ENCODE measurements at places on chromosomes 11 and 22.

DNA sequence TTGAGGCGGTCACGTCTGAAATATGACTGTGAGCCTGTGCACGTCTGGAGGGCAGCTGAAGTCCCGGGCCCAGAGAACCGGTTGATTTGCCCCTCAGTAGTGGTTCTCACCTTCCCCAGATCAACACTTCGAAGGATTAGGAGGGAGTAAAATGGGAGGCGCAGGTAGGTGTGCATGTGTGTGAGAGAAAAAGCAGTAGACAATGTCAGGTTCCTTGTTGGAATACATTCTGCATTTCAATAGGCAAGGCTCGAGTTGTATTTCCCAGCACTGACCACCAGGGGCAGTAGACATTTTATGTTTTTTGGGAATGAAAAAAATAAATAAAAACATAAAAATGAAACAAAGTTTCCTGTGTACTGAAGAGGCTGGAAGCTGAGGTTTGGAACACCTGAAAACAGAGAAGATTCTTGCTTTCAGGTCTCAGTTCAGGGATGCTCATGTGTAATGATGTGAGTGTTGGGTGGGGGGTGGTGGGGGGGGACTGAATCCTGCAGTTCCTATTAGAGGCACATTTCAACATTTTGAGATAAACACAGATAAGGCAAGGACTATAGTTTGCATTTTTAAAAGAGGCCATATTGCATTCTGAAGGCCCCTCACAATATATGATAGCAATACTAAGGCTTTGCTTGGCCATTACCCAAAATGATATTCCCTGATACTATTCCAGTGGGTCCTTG is 333.9 kb downstream of the CADM1 start:
- DNase-seq = no peak

GRCh38 chr22:17807578-17808410 is 33.5 kb upstream of the BID start:
- DNase-seq = no peak

GRCh38 chr22:49240016-49240380 is 587.7 kb downstream of the BRD1 start:
- DNase-seq = no peak

GRCh38 chr11:105334025-105334714 is 194.6 kb upstream of the CARD18 start:
- no peak for DNase-seq

DNA sequence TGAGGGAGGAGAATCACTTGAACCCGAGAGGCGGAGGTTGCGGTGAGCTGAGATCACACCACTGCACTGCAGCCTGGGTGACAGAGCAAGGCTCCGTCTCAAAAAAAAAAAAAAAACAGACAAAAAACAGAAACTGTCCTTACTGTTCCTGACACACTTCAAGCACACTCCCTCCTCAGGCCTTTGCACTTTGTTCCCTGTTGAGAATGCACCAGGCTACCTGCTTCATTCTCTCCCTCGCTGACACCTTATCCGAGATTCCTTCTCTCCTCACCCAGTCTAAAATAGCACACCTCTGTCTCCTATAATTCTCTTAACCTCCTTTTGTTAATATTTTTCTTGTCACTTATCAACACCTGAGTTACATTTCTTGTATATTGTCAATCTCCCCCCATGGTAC is 32.3 kb upstream of the TECTA start:
- no peak for DNase-seq

DNA sequence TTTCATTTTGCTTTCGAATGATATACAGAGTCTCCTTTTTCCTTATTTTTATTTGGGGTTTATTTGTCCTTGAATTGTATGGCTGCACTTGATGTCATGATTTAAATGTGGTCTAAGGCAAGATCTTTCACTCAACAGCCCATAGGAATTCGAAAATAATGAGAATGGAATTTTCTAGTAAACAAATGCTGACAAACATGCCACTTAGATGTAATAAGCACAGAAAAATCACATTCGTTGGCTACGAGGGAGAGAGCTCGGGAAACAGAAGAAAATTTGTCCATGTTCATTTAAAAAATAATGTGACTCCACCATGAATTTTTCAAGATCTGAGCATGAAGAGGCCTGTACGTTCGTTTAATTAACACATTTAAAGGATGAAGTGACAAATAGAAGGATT is 73.0 kb downstream of the BLID start:
- DNase-seq = no peak

DNA sequence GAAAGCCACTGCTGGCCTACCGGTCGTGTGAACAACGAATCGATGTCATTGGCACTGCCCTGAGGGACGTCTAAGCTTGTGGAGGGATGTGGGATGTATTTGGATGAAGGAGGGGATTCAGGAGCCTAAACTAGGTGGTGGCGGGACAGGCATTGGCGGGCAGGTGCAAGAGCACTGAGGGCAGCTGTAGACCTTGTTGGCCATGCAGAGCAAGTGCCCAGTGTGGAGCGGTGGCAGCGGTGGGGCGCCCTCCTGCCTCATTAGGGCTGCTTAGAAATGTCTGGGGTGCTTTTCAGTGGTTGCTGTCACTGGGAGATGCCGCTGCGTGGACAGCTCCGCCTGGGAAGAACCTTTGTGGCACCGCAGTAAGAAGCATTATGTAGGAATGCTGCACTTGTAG is 220.2 kb downstream of the TBC1D22A start:
- no peak for DNase-seq

DNA sequence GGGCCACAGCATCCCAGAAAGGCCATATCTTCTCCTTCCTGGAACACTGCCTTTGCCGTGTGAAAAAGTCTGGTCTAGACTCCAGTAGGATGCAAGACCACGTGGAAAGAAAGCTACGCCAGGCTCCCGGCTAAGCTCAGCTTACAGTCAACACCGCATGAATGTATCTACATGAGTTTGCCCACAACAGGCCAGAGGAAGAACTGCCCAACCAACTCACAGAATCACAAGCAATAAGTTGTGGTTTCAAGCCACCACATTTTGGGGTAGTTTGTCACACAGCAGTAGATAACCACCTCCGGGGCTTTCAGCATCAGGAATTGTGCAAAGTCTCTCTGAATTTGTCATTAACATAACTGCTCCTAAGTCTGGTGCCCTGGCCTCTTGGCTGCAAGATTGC is 27.3 kb downstream of the HSPA8 start:
- no peak for DNase-seq

DNA sequence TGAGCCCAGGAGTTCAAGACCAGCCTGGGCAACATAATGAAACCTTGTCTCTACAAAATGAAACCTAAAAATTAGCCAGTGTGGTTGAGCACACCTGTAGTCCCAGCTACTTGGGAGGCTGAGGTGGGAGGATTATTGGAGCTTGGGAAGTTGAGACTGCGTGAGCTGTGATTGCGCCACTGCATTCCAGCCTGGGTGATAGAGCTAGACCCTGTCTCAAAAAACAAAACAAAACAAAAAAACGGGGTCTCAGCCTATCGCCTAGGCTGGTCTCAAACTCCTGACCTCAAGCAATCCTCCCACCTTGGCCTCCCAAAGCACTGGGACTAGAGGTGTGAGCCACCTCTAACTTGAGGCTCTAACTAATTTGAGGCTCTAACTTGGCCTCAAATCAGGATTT is 13.6 kb downstream of the PPIL2 start:
- no peak for DNase-seq

GRCh38 chr11:8372641-8373381 is 109.1 kb upstream of the LMO1 start:
- DNase-seq = no peak

- no peak for DNase-seq
Measured at GRCh38 chr22:35839841-35840301, 122.2 kb downstream of the APOL5 start.

- DNase-seq = no peak
Measured at GRCh38 chr11:81886406-81887075, 847.1 kb downstream of the FAM181B start.

- peak; percentile 67 for DNase-seq
Measured at GRCh38 chr11:64854534-64855502, 10.4 kb upstream of the CDC42BPG start.

DNA sequence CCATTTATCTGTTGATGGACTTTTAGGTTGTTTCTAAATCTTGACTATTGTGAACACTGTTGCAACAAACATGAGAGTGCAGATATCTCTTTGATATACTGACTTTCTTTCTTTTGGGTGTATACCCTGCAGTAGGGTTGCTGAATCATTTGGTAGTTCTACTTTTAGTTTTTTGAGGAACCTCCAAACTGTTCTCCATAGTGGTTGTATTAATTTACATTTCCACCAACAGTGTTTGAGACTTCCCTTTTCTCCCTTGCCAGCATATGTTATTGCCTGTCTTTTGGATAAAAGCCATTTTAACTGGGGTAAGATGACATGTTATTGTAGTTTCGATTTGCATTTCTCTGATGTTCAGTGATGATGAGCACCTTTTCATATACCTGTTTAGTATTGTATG is 330.0 kb downstream of the DDX10 start:
- DNase-seq = no peak

DNA sequence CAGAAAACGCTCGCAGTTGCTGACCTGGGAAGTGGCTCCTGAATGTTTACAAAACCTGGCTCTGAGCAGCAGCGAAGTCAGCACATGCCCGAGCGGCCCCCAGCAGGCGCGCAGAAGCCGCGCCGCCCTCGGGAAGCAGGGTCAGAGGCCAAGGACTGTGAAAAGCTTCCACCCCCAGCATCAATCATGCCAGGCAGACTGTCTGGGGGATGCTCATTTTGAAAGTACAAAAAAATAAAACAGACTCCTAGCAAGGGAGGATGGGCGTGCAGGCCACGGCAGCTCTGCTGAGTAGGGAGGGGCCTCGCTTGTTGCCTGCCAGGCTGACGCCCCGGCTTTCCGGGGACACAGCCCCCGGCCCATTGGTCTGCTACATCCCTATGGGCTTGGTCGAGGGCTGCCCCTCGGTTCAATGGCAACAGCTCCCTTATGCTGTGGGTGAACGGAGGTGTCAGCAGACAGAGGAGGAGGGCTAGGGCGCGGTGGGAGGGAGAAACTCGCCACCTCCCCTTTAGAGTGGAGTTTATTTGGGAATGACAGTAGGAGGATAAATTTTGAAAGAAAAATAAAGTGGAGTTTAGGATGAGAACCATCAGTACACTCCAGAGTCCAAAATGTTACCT is 37.7 kb upstream of the GNB1L start:
- peak; percentile 83 for DNase-seq

- DNase-seq = no peak
Measured at GRCh38 chr22:23684561-23685031, 6.2 kb upstream of the RGL4 start.

- no peak for DNase-seq
Measured at GRCh38 chr22:20653795-20654342, 120.0 kb upstream of the SERPIND1 start.

- DNase-seq = no peak
Measured at GRCh38 chr11:64649291-64649697, 58.3 kb downstream of the SLC22A12 start.

- peak; percentile 37 for DNase-seq
Measured at GRCh38 chr22:35538801-35539321, 1.8 kb upstream of the RASD2 start.

GRCh38 chr11:32884770-32885384 is 7.7 kb upstream of the QSER1 start:
- no peak for DNase-seq

GRCh38 chr11:49995565-49995964 is 13.2 kb upstream of the OR4C12 start:
- no peak for DNase-seq

DNA sequence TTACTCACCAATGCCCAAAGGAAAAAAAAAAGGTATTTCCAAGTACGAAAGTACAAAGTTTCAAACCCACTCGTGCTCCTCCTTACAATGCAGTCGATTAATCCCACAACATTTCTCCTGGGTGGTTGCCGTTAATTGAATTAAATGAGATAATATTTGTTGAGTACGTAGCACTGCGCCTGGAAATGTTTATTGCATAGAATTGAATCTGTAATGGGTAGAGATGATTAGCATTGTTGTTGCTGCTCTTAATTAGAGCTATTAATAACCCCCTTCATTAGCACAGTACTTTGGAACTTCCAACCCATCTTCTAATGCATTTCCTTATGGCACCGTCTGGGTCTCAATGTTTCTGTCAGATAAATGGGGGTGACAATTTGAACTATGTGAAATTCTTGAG is 77.3 kb downstream of the SEZ6L start:
- no peak for DNase-seq

- DNase-seq = no peak
Measured at GRCh38 chr22:22973336-22973735, 85.7 kb downstream of the IGLL5 start.

DNA sequence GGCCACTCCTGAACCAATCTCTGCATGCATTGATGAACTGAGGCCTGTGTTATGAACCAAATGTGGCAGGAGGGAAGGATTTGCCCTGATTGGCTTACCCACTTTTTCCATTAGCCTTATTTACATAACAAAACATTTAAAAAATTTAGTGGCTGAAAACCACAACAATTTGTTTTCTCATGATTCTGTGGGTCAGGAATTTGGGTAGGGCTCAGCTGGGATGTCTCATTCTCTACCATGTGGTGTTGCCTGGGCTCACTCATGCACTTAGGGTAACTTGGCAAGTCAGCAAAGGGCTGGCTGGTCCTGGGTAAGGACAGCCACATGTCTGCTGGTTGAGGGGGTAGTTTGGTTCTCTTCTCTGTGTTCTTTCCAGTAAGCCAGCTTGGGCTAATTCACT is 35.1 kb upstream of the CYP2R1 start:
- no peak for DNase-seq

DNA sequence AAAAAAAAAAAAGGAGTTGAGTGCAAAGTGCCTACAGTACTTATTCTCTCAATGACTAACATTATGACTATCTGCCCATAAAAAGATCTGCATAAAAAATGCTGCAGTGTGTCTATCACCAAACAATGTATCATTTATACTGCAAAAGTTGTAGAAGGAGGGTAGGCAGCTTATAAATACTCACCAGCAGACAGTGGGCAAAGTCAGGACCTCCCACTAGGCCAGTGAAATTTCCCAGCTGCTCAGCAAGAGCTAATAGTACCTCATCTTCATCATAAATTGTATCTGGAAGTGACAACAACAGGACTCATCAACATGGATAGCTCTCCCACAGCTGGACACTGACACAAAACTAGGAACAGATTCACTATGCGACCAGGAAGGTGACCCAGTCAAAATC is 1.6 kb downstream of the PPP2R1B start:
- no peak for DNase-seq

GRCh38 chr22:50104141-50104544 is 14.3 kb downstream of the MOV10L1 start:
- no peak for DNase-seq

GRCh38 chr11:79050786-79051185 is 390.0 kb downstream of the TENM4 start:
- no peak for DNase-seq

GRCh38 chr11:35981581-35981980 is 37.7 kb downstream of the LDLRAD3 start:
- DNase-seq = no peak

- no peak for DNase-seq
Measured at GRCh38 chr11:32433914-32434355, 1.4 kb downstream of the WT1 start.

DNA sequence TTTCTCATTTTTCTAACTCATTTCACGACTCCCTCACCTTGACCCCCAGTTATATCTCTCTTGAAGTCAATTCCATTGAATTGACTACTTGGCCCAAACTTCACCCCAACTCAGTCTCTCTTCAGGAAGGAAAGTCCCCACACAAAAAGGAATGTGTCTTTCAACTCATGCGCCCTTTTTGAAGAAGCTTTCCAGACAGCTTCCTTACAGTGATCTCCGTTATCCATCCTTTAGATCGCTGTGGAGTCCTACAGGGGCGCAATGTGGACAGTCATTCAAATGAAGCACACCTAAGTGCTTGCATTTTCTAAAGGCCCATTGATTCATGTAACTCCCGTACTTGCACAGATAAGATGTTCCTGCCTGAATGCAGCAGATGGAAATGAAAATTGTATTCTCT is 101.1 kb upstream of the VPREB1 start:
- no peak for DNase-seq

GRCh38 chr11:25727944-25728343 is 604.0 kb upstream of the ANO3 start:
- no peak for DNase-seq

- DNase-seq = no peak
Measured at GRCh38 chr11:62536301-62536957, 10.2 kb downstream of the AHNAK start.

Measured in CD4-positive, alpha-beta T cell treated with Interleukin-6 for 4 hours (primary cell).